PC-9 (cell line): ENCODE measurements at places on chromosomes 2 and 18.

GRCh38 chr18:31990823-31991222 is 27.8 kb upstream of the RNF125 start:
- no peak for DNase-seq

GRCh38 chr18:34643989-34644388 is 66.1 kb upstream of the DTNA start:
- no peak for DNase-seq

- DNase-seq = no peak
Measured at GRCh38 chr2:75500633-75501032, 60.1 kb downstream of the EVA1A start.

- DNase-seq = no peak
Measured at GRCh38 chr2:235283246-235283645, 210.6 kb upstream of the AGAP1 start.

GRCh38 chr2:176128172-176128981 is 1.1 kb upstream of the HOXD8 start:
- DNase-seq = no peak
